NCI-H2029 treated with DMSO at 0.1 percent for 48 hours (cell line): ENCODE measurements at places on chromosomes 16 and 17.

DNA sequence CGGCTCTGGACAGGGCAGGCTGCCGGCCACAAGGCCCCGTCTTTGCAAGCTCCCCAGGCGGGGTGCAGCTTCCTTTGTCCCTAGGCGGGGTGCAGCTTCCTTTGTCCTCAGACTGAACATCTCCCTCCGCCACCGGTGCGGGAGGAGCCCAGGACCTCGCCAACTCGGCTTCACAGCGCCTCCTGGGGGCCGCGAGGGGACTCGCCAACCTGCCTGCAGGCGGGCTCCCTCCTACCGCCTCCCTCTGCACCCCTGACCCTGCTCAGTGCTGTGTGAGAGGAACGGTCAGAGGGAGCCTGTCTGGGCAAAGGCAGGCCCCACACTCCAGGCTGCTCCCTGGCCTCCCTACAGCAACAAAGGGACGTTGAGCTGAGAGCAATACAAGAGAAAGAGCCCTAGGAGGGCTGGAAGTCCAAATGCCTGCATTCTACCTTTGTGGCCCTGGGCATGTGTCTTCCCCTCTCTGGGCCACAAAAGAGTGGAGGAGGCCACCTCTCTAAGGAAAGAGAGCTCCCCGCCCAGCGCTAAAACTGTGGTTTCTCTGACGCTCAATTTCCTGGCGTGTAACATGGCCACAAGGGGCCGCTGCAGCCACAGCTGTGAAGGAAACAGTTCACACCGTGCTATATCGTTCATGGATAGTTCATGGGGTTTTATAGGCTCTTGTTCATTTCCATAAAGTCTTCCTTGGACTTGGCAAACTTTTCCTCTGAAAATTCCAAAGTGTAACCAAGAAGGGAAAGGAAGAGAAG lies 20.9 kb upstream of the KRT19 start:
- peak; percentile 68 for DNase-seq

DNA sequence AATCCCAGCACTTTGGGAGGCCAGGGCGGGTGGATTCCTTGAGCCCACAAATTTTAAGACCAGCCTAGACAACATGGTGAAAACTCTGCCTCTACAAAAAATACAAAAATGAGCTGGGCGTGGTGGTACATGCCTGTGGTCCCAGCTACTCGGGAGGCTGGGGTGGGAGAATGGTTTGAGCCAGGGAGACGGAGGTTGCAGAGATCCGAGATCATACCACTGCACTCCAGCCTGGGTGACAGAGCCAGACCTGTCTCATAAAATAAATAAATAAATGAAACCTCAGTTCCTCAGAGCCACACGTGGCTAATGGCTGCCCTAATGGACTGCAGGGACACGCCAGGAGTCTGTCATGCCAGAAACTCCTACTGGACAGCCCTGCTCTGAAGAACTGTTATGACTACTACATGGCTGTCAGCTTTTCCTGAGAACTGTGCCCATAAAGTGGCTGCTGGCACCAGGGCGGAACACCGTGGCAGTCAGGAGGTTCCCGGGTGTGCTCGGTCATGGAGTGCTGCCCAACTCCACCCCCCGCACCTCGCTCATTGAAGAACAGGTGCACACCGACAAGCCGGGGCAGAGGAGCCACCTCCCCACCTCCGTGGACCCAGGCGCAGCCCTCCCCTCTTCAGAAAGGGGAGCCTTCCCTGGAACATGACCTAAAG lies 4.3 kb downstream of the TMEM11 start:
- DNase-seq = no peak

DNA sequence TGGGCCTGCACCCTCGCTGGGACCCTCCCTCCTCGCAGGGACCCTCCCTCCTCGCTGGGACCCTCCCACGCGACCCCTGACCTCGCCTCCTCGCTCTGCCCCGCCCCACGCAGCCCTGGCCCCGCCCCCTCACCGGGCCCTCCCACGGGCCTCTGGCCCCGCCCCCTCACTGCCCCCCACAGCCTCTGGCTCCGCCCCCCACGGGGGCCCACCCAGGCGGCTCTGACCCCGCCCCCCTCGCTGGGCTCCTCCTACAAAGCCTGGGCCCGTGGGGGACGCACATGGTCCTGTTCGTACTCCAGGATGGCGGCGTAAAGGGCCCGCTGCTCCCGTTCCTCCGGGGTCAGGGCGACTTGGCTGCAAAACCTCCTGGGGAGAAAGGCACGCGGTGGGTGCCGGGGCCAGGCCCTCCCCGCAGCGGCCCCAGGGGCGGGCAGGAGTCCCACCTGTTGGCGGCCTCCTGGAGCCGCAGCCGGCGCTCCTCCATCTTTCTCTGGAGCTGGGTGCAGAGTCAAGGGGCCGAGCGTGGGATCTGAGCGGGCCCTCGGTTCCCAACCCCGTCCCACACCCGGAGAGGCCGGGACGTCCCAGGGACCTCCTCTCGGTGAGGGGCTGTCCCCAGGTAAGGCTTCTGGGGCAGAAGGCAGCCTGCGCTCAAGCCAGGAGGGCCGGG lies 9.0 kb downstream of the VPS9D1 start:
- no peak for DNase-seq

DNA sequence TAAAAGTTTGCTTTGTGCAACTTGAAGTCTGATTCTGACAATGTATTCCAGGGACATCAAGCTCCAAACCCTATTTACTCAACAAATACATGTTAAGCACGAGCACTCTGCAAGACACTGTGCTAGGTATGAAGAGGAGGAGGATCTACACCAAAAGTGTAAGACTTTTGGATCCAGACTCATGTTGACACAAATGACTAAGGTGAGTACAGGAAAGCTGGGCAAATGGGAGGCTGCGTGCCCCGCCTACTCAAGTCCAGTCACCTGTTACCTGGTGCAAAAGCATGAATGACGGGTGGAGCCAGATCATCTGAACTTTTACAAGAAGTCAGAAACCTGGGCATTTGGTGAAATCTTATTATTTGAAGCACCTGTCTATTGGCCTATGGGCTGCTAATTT lies 120.7 kb downstream of the ABCC12 start:
- no peak for DNase-seq

DNA sequence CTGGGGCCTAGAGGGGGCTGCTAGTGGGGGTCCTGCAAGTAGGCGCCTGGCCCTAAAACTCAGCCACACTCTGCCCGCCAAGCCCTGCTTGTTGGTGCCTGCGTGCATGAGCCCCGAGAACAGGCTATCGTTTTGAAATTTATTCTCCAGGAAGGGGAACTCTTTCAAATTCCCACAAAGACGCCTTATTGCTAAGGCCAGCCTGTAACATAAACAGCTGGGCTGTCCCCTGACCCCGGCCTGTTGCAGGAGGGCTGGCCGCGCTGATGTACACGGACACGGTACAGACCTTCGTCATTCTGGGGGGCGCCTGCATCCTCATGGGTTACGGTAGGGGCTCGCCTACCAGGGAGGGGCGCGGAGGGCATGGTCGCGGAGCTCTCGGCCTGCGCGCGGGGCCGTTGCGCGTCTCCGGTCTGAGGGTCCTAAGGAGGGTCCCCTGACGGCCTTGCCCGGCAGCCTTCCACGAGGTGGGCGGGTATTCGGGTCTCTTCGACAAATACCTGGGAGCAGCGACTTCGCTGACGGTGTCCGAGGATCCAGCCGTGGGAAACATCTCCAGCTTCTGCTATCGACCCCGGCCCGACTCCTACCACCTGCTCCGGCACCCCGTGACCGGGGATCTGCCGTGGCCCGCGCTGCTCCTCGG lies 4.3 kb downstream of the SLC5A2 start:
- no peak for DNase-seq

- peak; percentile 6 for DNase-seq
Measured at GRCh38 chr17:37147301-37147812, 198.6 kb downstream of the AATF start.

DNA sequence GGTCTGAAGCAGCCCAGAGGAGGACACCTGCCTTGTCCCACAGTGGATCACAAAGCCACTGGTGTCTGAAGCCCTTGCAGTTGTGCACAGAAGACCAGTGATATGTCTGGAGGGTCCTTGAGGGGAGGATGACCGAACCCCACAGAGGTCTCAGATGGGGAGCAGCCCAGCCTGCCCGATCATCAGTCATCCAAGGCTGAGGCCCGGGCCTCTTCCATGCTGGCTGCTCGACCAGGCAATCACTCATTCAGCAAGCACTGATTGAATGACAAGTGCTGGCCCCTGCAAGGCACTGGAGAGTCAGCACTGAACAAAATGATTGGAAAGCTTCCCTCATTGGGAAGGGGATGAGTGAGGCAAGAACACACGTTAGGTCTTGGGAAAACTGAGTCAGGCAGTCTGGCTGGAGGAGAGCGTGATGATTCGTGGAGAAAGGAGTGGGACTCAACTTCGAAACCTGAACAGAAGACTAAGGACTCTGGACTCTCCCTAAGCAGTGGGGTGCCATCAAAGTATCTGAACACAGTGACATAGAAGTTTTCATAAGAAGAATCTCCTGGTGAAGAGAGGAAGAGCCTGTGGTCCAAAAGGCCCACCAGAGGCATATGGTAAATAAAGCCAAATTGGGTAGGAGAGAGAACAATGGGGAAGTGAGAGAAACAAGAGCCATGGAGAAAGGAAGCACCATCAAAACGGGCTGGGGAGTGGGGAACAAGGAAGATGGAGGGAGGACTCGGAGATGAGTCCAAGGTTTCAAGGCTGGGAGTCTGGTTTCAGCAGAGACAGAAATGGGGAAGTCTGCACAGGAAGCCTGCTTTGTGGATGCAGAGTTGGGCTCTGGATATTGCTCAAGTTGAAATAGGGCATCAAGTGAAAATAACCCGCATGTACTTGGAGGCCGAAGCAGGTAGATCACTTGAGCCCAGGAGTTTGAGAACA lies 10.2 kb downstream of the PIK3R5 start:
- no peak for DNase-seq

- DNase-seq = no peak
Measured at GRCh38 chr16:88045820-88046303, 94.6 kb downstream of the BANP start.

- no peak for DNase-seq
Measured at GRCh38 chr17:48440669-48441068, 10.7 kb upstream of the SKAP1 start.

DNA sequence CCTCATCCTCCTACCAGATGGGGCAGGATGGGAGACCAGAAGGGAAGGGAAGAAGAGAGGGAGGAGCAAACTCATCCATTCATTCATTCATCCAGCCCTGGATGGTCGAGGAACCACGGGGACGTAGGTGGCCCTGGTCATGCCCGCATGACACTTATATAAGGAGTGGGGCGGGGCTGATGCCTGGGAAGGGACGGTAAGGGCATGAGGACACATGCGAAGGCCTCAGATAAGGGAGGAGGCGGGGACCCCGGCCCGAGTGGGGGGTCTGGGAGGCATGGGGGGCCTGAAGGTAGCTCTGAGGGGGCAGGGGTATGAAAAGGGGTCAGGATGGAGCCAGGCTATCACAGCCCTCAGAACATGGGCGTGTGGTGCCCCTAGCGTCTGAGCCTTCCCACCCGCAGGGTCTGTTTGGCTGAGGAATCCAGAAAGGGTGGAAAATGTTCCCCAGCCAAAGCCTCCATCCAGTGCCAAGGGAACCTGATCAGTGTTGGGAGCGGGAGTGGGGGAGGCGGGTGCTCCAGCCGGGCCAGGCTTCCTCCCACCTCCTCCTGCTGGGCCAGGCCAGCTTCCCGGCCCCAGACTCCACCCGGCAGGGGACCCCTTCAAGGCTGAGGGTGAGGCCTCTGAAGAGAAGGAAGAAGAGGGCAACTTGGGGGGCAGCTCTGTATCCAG lies 17.6 kb upstream of the CD79B start:
- DNase-seq = no peak

DNA sequence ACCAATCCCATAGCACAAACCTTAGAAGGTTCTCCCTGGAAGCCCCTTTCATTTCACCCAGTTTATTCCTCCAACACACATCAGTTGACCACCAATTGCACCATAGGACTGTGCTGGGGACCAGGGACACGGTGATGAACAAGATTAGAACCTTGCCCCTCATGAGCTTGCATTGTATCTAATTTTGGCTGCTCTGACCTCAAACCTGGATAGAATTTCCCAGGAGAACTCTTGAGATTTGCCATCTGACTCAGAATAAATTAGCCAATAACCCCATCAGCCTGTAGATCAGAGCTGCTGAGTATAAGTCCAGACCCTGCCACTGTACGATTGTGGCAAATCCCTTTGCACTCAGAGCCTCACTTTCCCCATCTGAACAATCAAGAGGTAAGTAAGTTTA lies 52.1 kb downstream of the CDH11 start:
- DNase-seq = no peak

- no peak for DNase-seq
Measured at GRCh38 chr17:55340686-55341085, 75.9 kb downstream of the HLF start.

- no peak for DNase-seq
Measured at GRCh38 chr16:69563605-69564580, 1.9 kb upstream of the NFAT5 start.

- peak; percentile 24 for DNase-seq
Measured at GRCh38 chr17:64507413-64507782, 621 bp downstream of the CEP95 start.

- DNase-seq = no peak
Measured at GRCh38 chr17:79907850-79908249, 68.6 kb upstream of the CBX4 start.

DNA sequence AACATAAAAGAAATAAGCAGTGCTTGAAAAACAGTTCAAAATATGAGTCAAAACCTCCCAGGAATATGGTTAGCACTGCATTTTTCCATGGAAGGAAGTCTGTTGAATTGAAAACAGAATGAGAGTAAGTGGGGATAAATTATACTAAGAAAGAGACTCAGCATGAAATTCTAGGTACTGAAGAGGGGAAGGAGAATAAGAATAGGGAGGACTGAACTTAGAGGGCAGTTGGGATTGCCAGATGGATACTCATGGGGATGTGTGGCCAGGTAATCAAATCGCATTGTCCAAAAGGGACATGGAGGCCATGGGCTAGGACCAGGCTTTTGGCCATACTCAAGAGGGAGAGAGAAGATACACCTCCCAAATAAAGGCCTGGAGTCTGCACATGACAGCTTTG lies 247.9 kb downstream of the CDH13 start:
- no peak for DNase-seq

- no peak for DNase-seq
Measured at GRCh38 chr17:80980397-80981061, 11.1 kb upstream of the CHMP6 start.

GRCh38 chr16:9511389-9511788 lies 419.9 kb downstream of the HAPSTR1 start:
- DNase-seq = no peak

DNA sequence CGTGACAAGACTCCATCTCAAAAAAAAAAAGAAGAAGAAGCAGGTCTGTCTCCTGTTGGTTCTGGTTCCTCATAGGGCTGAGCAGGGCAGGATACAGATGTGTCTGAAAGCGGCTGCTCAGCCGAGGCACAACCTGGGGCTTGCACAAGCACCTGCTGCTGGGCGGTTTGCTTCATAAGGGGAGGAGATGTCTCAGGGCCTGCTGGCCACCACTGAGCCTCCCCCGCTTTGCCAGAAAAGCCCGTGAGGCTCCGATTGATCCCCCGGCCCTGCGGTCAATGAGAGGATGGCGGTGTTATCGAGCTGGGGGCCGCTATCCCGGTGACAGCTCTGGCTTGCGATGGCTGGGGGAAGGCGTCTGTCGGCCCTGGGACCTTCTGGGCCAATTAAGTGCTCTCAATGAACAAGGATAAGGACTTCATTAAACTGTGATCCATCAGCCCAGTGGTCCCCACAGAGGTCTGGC lies 162.0 kb downstream of the SDK2 start:
- no peak for DNase-seq

GRCh38 chr17:75113798-75114551 lies 4.2 kb downstream of the ARMC7 start:
- DNase-seq = peak; percentile 63
